Activated CD4-positive, alpha-beta T cell treated with anti-CD3 and anti-CD28 coated beads, Interleukin-2, amount 50 U/mL, for 1 hour (primary cell): ENCODE measurements at places on chromosomes 7 and 10.
A peak's percentile ranks its signal among the peaks of the same experiment; 100 is the strongest.

DNA sequence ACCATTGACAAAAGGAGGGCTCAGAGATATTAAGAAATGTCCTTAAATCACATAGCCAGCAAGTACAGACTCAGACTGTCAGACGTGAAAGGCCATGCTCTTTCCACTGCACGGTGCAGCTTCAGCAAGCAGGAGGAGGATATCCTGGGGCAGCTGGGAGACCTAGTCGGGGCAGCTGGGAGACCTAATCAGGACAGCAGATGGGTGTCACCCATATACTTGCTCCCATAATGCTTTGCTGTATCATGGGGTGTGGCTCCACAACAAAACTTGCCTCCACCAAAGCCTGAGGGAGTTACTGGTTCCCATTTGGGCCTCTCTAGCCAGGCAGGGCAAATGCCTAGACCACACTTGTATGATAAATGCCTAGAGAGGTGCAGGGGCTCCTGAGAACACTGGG lies 55.4 kb downstream of the GRID1 start:
- no peak for DNase-seq

- no peak for DNase-seq
Measured at GRCh38 chr10:35912615-35913569, 270.8 kb upstream of the FZD8 start.

DNA sequence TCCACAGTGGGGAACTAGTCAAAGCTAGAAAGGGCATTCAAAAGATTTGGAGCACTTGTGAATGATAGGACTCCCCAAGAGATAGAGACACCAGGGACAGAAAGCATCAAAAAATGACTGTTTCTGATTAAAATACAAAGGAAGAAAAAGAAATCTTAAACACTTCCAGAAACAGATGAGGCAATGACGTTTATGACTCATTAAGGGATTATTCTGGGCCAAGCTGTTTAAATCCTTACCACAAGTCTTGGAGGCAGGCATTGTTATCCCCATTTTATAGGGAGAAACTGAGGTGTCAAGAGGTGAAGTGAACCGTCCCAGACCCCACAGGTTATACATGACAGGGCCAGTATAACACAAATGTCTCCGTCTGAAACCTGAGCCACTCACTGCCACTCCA lies 68.3 kb upstream of the AMPH start:
- DNase-seq = no peak

DNA sequence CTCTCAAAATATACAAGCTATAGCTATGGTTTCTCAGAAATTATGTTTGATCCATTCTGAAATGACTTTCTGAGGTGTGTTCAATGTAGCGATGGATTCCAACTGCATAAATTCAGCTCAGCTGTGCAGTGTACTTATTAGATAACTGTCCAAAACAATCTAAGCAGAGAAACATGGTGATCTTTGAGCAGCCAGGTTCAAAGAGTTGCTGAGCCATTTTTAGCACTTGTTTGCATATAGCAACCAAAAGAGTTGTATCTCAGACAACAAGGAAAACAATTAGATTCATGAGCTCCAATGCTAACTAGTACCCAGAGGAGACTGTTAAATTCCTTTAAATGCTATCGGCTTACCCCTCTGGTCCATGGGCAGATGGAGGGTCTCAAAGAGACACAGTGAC lies 15.9 kb upstream of the KCNIP2 start:
- no peak for DNase-seq

- DNase-seq = no peak
Measured at GRCh38 chr7:155066417-155066950, 3.6 kb upstream of the HTR5A start.

GRCh38 chr10:118868589-118868988 lies 113.8 kb upstream of the CACUL1 start:
- no peak for DNase-seq

DNA sequence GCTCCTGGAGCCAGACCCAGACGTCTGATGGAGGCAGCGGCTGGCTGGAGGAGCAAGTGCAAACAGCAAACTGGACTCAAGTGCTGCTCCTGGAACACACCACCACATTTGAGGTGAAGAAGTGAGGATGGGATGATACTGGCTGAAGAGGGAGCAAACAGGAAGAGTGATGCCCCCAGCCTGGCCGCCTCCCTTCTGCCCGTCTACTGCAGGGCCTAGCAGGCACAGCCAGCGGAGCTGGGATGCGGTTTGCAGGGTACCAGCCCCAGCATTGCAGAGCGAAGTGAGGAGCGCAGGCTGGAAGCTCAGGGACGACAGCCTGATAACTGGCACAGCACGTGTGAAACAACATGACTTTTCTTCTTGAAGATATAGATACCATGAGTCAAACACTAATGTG lies 111.8 kb upstream of the ZNF32 start:
- no peak for DNase-seq

GRCh38 chr10:95821720-95822119 lies 65.8 kb downstream of the ENTPD1 start:
- DNase-seq = no peak

DNA sequence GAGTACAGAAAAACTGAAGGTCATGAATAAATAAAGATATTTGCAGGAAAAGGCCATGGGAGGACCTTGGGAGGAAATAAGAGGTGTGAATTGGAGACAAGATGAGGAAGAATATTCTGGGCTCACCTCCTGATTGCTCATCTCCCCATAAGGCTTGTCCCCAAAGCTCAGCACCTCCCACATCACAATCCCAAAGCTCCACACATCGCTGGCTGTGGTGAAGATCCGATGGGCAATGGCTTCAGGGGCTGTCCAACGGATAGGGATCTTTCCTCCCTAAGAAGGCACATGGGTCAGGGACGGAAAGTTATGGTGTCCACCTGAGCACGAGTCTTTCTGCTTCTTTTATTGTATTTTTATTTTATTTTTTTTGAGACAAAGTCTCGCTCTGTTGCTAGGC lies 12.9 kb downstream of the ZYX start:
- no peak for DNase-seq

GRCh38 chr10:113302062-113302461 lies 250.8 kb upstream of the HABP2 start:
- DNase-seq = no peak

GRCh38 chr7:105769901-105770628 lies 106.3 kb downstream of the ATXN7L1 start:
- no peak for DNase-seq

DNA sequence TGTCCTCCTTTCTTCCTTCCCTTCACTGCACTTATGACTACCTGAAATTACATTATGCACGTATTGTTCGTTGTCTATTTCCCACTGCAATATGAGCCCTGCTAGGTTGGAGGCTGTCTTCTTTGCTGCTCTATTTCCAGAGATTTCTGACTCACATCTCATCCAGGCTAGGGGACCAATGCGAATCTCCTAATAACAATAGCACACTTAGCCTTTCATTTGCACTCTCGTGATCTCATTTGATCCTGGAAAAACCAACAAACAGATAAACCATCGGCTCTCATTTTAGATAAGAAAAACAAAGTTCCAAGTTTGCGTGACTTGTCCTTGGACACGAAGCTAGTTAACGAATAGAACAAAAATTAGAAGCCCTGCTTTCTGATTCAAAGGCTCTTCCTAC lies 1.4 kb downstream of the ZNF438 start:
- DNase-seq = no peak

DNA sequence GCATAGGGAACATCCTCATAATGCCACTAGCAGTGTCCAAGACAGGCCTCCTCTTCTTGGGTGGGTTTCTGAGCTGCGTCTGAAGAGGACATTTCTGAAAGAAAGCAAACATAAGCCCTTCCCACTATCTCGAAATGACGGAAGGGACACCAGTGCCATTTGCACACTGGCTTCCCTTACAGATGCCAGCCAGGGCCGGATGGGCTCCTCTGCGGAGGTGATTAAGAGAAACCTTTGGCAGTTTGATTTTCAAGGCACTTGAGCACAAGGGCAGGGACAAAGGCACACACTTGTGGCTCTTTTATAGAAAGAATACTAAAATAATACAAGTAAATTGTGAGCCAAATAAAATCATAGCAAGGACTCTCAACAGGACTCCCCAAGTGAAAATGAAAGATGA lies 106.6 kb upstream of the CELF2 start:
- no peak for DNase-seq

DNA sequence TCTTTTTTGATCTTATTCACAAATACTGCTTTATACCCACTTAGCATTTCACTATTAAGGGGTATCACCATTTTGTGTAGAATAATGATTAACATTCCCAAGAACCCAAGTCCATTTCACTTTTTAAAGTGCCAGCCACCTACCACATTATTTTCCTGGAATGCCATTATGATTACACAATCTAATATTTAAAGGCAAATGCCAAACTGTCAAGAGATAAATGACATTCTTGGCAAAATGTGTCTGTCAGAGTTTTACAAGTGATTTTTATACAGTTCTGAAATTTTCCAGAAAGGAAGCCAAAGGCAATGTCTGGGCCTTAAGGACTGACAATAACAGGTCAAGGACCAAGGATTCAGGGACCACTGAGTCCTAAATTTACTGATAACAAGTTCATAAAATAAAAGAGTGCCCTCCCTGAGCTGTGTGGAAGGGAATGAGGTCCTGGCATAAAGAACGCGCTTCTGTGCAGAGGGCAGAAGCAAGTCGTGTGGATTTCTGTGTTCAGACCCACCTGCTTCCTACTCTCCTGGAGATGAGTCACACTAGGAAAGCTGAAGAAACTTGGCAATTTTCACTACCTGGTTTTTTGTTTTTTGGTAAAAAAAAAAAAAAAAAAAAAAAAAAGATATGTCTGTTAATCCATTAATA lies 66.5 kb downstream of the UBE2H start:
- no peak for DNase-seq

DNA sequence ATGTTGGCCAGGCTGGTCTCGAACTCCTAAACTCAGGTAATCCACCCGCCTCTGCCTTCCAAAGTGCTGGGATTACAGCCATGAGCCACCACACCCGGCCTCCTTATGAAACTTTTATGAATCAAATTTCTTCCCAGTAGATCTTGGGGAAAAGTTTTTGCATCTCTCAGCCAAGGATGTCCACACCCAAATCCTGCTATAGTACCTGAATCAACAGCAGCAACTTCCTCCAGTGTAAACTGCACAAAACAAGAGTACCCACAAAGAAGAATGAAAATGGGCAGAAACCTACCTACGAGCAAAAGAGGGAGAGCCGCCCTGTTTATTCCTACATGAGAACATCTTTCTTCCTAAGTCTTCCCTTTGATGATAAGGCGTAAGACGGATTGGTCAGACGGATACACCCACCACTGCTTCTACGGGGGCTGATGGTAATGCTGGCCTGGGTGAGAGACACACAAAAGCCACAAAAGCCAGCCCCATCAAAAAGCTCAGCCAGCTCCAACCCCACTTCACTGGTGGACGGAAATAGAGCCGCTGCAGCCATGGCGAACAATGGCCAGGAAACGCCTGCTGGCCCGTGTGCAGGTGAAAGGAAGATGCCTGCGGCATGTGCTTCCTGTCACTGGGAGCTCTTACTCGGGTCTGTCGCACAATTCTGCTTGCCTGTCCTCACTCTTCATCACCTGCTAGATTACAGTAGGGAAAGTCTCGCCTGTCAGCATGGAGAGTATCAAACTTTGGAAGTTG lies 10.4 kb downstream of the JCAD start:
- DNase-seq = no peak

DNA sequence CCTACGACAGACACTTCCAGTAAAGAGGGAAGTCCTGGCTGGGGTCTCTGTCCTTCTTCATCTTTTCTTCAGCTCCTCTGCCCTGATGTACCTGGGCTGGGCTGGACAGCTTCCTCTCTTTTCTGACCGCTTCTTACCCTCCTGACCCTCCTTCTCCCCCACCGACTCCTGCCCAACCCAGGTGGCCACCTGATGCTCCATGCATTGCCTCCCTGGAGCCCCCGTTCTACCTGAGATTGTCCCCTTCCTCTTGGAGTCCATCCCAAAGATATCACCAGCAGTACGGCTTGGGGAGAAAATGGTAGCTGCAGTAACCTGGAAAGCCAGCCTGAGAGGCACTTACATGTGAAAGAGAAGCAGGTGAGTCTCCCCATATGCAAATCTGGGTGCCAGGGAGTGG lies 566.3 kb downstream of the TCERG1L start:
- no peak for DNase-seq

GRCh38 chr7:26853788-26854393 lies 10.5 kb downstream of the SKAP2 start:
- no peak for DNase-seq

DNA sequence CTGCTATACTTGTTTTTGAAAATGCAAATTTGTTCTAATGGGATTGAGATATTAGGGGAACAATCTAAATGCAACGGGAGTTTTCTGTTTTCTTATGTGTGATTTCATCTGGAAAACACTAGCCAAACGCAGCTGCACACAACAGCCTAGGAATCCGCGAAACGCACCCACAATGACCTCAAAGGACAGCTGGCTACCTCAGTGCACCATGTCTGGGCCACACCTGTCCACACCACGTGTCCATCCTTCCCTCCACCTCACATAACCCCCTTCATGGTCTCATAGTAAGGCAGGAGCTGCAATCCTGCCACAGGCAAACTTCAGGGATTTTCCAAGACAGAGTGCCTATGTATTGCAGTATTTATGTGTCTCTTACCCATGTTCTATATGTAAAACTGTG lies 382.5 kb upstream of the PRKCQ start:
- DNase-seq = no peak

GRCh38 chr7:75635036-75635435 lies 103.7 kb downstream of the HIP1 start:
- no peak for DNase-seq

DNA sequence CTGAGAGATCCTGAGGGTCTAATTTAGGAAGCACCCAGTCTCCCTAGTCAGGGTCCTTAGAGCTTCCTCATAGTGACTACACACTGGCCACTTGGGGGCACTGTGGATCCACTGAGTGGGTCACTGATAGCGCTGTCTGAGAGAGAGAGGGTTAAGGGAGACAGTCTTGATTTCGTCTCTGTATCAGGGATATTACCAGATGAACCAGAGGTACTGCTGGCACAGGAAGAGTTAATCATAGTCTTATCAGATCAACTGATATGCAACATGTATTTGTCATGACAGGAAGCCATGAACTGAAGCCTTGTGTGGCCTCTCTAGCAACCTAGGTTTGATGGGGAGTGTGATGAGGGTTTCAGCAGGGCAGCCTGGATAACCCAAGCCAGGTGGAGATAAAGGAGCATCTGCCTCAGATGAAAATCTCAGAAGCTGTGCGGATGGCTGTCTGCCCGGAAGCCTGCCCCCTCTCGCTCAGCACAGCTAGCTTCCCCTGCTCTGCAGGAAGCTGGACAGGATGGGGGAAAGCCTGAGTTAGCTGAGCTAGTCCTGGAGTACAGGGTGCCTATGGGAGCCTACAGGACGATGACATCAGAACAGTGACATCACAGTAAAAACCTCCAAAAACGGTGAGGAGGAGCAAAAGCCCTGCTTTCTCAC lies 214.0 kb upstream of the PRSS1 start:
- DNase-seq = peak; percentile 69

DNA sequence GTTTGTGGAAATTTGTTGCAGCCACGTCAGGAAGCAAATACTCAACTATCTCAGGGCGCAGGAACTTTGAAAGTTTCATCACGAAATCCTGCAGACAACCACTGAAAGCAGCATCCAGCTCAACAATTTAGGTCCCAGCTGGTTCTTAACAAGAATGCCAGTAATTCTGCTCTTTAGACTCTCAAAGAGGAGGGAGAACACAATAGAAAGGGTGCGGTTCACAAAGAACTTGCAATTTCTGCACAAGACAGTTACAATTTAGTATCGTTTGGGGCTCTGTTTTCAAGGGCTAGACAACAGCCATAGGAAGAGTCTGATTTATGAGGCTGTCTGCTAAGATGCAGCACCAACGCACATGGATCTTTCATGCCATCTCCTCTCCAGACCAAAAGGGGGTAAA lies 223.1 kb downstream of the FGFR2 start:
- no peak for DNase-seq
